Activated effector memory CD4-positive, alpha-beta T cell treated with anti-CD3 and anti-CD28 coated beads, Interleukin-2, amount 50 U/mL, for 16 hours (primary cell): ENCODE measurements at places on chromosomes 7 and 10.

- DNase-seq: no peak
Measured at GRCh38 chr10:88800152-88801125, 2.1 kb upstream of the LIPM start.

DNA sequence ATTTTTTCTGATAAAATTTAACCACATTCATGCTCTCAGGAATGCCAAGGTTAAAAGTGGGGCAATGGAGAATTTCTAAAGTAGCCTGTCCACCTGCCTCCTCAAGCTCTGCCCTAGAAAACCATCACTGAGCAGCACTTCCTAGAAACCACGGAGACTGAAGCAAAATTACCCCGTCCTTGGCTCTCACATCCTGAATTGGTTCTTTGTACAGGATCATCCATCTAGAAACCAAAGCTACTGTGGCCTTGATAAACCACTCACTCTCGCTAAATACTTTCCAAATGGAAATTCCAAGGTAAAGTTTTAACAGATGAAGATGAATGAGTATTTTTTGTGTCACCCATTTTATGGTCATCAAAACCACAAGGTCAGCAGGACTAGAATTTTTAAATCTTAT lies 96.6 kb downstream of the AVL9 start:
- DNase-seq: no peak

GRCh38 chr7:69906283-69906995 lies 308.2 kb downstream of the AUTS2 start:
- no peak for DNase-seq

GRCh38 chr7:150335108-150335773 lies 6.2 kb downstream of the RARRES2 start:
- no peak for DNase-seq

DNA sequence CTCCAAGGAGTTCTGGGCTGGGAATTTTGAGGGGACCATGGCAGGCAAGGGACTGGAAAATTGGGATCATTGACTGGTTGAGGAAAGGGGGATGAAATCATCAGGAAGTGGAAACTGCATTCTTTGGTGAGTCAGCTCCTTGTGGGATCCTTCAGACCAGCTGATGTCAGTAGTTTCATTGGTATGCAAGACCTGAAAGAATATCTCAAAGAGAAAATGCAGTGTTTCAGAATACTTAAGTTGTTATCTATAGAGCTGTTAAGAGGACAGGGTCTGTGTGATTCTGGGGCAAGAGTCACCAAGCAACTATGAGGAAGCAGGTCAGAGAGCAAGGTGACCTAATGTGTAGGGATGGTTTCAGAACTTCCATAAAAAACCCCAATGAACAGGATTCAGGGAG lies 595.9 kb upstream of the AUTS2 start:
- no peak for DNase-seq

DNA sequence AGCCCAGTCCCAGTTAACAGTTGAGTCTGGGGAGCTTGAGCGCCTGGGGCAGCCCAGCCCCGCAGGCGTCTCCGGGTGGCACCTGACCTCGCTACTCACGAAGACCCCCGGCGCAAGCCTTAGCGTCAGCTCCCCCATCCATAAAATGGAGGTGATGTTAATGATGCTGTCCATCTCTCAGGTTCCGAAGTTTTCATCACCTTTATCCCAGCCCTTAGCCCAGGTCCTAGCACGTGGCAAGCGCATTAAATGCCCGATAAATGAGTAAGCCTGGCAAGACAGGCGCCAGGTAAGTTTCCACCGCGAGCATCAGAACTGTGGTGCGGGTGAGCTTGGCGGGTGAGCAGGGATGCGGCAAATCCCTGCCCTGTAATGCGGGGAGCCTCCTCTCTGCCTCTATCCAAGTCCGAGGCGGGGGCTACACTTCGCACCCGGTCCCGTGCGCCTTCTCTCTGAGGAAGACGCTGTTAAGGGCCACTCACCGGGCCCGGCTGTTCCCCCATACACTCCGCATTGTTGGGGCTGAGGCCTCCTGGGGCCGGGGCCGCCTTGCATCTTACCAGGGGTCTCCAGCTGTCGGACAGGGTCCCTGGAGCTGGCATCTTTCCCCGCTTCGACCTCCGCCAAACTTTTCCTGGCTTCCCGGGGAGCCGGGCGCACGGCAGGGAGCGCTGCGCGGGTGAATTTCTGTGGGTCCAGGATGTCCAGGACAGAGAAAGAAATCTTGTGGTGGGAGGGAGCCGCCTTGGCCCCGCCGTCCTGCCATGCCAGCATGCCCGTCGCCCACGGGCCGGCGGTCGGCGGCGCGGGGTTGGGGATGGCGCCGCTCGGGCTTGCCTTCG lies 444 bp downstream of the NKX1-2 start:
- no peak for DNase-seq
